ENCODE measurements at places on chromosomes 3 and 15.

GRCh38 chr3:60555686-60556354 lies 695.4 kb downstream of the FHIT start:
- DNase-seq = no peak

DNA sequence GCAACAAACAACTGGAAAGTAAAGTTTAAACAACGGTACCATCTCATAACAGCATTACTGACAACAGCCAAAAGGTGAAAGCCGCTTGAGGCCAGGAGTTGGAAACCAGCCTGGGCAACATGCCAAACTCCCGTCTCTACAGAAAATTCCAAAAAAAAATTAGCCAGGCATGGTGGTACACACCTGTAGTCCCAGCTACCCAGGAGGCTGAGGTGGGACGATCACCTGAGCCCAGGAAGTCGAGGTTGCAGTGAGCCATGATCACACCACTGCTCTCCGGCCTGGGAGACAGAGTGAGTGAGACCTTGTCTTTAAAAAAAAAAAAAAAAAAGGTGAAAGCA lies 4.4 kb downstream of the TNK2 start:
- DNase-seq = no peak

- DNase-seq = no peak
Measured at GRCh38 chr3:184322731-184323487, 8.5 kb downstream of the EIF4G1 start.

GRCh38 chr15:31080591-31081014 lies 20.9 kb downstream of the TRPM1 start:
- DNase-seq = no peak

DNA sequence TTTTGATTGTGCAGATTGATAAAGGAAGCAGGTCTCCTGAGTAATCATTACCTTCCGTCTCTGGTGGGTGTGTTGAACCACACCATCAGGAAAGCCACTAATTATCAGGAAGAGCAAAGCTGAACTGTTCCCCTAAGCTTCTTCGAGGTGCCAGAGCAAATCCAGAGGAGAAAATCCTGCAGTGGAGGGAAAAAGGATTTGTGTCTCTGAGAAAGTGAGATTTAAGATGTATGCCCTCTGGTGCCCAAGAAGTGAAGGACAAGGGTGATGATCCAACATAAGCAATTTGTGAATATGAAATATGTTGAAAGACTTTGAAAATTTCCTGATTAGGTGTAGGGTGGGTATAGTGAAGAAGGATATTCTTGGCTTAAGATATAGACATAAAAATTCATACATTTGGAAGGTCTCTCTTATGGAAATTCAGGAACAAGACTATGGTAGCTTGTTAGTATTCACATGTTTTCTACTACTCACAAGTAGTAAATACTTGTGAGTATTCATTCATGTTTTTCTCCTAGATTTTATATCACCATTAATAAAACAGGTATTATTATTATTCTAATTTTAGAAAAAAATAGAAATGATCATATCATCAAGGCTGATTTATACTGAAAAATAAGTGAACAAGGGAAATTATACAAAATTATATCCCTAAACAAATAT lies 34.8 kb downstream of the COMMD2 start:
- DNase-seq = peak; percentile 47

GRCh38 chr3:5095886-5096285 lies 26.2 kb upstream of the ARL8B start:
- DNase-seq = no peak

GRCh38 chr15:29593111-29593510 lies 229.2 kb downstream of the TJP1 start:
- no peak for DNase-seq

- DNase-seq = peak; percentile 2
Measured at GRCh38 chr3:1275495-1275894, 182.7 kb downstream of the CNTN6 start.

DNA sequence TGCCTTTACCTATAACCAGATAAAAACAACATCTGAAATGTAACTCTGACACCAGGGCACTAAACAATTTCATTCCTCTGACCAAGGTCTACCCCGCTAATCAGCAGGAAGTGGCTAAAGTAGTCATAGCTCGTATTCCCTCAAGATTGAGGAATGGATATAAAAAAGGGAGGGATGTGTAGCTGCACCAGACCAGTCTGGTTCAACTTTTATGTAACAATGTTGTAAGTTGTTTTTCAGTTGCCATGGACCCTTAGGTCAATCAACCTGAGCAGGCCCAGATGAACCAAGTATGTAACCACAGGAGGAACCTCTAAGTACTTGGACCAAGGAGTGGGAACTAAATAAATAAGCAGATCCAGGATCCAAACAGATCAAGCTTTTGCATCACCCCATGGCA lies 28.4 kb upstream of the IFT57 start:
- DNase-seq = no peak

DNA sequence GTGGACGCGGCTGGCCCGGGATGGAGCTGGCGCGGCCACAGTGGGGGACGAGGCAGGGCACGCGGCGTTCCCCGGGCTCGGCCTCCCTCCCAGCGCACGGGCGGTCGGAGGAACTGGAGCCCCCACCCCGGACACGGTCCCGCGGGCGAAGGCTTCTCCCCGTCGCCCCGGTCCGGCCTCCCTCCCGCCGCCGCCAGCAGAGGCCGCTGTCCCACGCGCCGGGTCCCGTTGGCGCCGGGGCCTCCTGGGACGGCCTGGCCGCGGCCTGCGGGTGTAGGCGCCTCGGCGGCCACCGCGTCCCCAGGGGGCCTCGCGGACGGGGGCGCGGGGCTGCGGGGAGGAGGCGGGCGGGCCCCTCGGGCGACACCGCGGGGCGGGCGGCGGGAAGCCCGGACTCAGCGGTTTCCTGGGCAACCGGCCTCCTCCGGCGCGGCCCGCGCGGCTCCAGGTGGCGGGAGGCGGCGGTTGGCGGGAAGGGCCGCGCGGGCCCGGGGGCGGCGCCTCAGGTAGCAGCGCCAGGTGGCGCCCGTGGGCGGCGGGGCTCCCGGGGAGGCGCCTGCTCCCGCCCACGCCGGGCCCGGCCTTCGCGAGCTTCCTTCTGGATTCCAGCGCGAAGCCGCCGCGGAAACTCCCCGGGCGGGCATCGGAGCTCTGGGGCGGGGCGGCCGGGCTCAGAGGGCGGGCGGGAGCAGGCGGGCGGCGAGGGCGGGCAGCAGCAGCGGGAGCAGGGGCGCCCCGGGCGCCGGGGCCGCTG lies 26.7 kb downstream of the MELTF start:
- peak; percentile 95 for DNase-seq

DNA sequence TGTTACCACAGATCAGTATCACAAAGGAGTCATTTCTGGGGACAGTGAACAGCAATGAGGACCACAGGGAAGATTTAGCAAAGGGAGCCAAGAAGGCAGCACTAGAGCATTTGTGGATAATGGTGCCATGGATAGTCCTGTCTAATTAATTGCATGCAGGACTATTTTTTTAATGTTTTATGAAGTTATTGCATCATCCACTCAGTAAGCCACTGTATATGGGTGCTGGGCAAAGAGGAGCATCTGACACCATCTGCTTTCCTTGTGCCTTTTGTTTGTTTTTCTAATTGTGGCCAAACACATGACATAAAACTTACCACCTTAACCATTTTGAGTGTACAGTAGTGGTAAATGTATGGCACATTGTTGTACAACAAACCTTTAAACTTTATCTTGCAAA lies 301.1 kb upstream of the LRRFIP2 start:
- no peak for DNase-seq

- no peak for DNase-seq
Measured at GRCh38 chr3:57281715-57282114, 10.8 kb downstream of the ASB14 start.

DNA sequence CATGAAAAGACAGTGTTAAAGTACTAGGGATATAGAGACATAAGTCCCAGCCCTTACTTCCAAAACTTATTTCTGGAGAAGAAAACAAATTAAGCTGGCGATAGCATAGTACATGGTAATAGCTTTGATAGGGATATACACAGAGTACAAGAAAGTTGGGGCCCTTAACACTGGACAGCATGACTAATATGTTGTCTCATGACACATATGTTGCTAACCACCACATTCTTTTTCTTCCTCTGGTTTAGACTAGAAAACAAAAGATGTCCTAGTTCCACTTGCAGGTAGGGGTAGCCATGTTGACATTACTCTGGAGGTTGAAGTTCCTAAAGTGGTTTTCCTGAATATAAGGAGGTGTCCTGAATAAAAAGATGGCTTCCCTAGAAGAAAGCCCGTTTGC lies 75.3 kb downstream of the RFX7 start:
- DNase-seq = no peak

GRCh38 chr15:58048261-58048660 lies 17.2 kb downstream of the ALDH1A2 start:
- no peak for DNase-seq

DNA sequence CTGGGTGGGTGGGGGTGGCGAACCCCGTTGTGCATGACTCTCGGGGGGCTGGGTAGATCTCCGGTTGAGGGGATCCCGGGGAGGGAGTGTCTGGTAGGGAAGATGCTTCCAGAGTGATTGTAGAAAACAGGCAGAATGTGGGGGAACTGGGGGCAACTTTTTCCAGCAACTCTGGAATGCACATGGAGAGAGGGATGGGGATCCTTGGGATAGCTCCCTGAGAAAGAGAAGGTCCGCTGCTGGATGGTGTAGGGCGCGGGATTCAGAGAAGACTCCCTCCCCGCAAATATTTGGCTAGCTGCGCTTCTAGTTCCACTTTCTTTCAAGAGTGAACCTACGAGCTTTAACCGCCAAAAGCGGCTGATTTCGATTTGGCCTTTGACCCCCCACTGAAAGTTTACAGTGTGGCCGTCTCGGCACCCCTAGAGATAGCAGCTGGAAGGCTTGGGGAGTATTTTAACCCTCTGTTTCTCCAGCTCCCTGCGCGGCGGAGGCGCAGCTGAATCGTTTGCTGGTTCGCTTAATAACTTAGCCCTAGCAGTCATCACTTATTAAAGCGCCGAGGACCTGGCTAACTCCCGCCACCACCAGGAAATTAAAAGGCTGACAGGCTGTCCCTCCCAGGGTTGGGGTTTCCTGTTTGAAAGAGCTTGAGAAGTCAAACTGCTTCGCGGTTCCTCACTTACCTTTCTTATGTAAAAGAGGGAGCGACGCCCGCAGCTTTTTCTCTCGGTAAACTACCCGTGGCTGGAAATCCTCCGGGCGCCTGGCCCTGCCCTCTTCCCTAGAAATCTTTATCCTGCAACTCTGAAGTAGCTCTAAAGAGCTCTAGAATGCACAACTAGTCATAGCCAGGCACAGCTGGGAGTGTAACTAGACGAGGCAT lies 1.2 kb downstream of the PHLDB2 start:
- DNase-seq = peak; percentile 20

- no peak for DNase-seq
Measured at GRCh38 chr3:37979541-37980461, 10.8 kb upstream of the VILL start.

DNA sequence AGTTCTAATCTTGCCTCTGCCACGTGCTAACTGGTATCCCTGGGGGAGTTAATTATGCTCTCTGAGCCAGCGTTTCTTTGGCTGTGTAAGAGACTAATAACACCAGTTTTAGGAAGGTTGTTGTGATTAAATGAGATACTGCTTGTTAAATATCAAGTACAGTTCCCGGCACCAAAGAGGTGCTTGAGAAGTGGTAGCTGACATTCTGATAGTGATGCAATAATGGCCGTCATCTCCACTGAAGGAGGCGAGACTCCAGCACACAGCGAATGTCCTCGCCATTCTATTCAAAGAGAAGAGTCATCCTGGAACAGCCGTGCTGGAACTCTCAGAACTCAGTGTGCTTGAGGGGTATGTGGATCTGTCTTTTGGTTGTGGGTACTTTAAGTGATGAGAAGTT lies 9.8 kb upstream of the C3orf70 start:
- no peak for DNase-seq

GRCh38 chr15:89803941-89804800 lies 10.5 kb downstream of the ANPEP start:
- DNase-seq = no peak

DNA sequence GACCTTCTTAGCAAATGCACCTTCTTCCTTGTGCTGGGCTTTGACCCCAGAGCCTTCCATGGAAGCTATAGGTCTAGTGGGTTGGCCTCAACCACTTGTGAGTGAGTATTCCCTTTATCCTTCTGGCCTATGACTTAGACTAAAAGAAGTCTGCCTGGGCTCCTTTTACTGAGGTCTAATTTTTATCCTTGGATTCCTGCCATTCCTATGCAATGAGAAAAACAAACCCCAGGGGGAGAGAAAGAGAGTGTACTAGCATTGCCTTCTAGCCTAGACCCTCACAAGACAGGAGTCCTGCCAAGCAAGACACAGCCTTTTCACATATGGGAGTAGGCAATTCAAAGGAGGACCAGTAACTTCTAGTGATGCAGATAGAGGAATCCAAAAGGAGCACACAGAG lies 155.4 kb downstream of the PPM1L start:
- no peak for DNase-seq

GRCh38 chr3:156837115-156837514 lies 11.0 kb downstream of the LEKR1 start:
- DNase-seq = no peak

DNA sequence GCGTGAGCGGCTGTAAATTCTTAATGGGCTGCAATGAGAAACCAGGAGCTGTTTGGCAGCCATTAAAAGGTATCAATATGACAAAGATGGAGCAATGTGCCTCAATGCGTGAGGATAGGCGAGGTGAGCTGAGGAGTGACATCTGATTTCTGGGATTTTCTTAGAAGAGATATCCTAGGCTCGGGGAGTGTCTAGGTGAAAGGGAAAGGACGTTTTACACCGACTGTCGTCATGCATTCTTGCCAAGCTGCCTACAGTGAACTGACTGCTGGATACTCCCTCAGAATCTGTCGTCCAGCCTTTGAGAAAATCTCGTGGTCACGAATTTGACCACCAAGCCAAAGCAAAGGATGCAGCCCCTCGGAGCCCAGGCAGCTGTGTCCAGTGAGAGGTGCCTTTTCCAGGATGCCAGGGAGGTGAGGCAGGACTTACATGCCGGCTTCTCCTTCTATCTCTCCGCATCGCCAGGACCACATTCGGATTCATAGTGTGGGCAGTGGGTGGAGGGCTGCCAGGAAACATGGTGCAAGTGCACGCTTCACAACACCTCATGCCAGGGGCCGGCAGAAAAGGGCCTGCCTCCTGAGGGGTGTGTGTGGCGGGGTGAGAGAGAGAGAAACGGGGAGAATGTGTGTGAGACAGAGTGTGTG lies 80.3 kb upstream of the ABHD17C start:
- no peak for DNase-seq

GRCh38 chr15:28128031-28128430 lies 28.9 kb upstream of the OCA2 start:
- no peak for DNase-seq

GRCh38 chr3:156840826-156841689 lies 14.9 kb downstream of the LEKR1 start:
- DNase-seq = no peak

GRCh38 chr3:133445108-133445507 lies 45.3 kb downstream of the BFSP2 start:
- DNase-seq = peak; percentile 25

- no peak for DNase-seq
Measured at GRCh38 chr15:50790778-50791453, 25.4 kb upstream of the SPPL2A start.

DNA sequence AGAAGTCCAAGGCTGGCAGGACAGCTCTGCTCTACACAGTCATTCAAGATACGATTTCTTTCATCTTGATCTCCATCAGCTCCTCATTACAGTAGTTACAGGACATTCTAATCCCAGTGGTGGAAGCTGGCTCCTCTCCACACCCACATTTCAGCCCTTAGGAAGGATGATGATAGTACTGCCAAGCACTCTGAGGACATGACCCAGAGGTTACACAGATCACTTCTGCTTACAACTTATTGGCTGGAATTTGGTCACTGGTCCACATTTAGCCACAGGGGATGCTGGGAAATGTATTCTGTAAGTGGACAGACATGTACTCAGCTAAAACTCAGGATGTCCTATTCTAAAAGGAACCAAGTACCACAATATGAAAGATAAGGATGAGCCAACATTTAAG lies 77.1 kb downstream of the IQCH start:
- no peak for DNase-seq

Measured in NCI-H774 (cell line).